CD8-positive, alpha-beta memory T cell (primary cell): ENCODE measurements at places on chromosomes 7 and 10. TPM values are rescaled to one million over a fixed set of nuclear protein-coding genes. Genes with fewer than 3 reads are reported as not detected.

The CUZD1 gene
- total RNA-seq = 1.8 TPM

DNA sequence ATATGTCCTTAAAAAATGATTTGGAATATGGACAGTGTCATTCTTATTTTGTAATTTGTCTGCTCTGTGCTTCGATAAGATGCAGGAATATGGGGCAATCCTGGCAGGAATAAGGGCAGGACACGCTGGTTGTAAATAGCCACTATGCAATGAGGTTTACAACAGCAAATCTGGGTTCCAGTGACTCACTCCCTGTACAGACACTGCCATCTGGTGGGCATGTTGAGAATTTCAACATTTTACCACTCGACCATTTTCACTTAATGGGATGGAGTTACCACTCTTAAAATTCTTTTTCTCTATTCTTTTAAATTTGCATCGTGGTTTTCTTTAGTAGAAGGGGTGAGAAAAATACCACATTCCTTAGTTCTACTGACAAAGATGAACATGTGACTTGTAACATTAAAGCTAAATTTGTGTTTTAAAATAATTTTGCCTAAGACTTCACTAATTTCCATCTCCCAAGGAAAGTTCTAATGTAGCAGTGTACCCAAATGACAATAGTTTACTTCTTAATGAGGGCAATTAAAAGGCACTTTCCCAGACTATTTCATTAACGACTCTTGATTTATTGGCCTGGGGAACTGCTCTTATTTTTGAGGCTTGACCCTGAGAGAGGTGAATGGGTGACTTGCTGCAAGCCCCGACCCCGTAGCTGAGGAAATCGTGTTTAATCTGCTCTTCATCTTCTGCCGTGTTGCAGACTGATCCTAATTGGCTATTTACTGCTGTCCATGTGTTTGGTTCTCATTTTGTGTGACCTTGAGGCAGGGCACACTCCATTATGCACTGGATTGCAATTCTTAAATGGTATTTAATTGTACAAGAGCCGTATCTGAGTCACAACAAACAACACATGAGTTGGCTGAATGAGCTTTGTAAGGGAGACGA lies 173.6 kb upstream of the IMMP2L start:
- no peak overlapping the region for H3K27ac ChIP-seq
- no peaks in the 10 kb centered on the region for H3K27me3 ChIP-seq
- peak; percentile 34 for DNase-seq
- H3K4me3 ChIP-seq = no peak overlapping the region

The CREB5 gene
- total RNA-seq = not detected

The GATA3 gene
- 53.3 TPM for total RNA-seq

DNA sequence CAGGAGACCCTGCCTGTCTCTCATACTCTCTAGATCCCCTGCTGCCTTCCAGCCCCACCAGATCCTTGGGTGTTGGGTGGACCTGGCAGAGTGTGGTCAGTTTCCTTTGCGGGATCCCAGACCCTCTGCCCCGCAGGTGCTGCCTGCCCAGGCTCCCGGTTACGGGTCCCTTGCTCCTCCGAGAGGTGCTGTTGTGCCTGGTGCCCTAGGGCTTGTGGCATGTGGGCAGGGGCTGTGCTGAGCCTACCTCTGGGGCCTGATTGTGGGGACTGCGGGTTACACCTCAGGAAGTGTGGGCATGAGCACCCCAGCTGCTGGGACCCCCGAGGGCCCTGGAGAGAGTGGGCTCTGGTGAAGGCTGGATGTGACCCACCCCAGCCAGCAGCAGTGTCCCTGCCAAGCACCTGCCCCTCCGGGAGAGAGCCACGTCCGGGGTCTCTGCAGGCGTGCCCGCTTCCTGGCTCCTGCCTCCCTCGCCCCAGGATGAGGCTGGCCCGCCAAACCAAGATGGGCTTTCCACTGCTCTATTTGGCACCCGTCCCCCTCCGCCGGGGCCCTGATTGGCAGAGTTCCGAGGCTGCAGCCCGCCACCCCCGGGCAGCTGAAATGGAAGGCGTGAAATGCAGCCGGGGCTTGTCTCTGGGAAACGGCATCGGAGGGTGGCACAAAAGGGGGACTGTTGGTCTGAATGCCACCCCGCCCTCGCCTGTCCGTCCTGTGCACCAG lies 17.0 kb downstream of the CLIP2 start:
- DNase-seq = no peak
- no peak overlapping the region for H3K4me3 ChIP-seq
- H3K36me3 ChIP-seq = no peaks in the 10 kb centered on the region
- no peaks in the 10 kb centered on the region for H3K27me3 ChIP-seq
- H3K4me1 ChIP-seq = peaks cover 13% of the 10 kb centered on the region
- no peak overlapping the region for H3K27ac ChIP-seq

The SMIM30 gene
- total RNA-seq = 52.4 TPM

DNA sequence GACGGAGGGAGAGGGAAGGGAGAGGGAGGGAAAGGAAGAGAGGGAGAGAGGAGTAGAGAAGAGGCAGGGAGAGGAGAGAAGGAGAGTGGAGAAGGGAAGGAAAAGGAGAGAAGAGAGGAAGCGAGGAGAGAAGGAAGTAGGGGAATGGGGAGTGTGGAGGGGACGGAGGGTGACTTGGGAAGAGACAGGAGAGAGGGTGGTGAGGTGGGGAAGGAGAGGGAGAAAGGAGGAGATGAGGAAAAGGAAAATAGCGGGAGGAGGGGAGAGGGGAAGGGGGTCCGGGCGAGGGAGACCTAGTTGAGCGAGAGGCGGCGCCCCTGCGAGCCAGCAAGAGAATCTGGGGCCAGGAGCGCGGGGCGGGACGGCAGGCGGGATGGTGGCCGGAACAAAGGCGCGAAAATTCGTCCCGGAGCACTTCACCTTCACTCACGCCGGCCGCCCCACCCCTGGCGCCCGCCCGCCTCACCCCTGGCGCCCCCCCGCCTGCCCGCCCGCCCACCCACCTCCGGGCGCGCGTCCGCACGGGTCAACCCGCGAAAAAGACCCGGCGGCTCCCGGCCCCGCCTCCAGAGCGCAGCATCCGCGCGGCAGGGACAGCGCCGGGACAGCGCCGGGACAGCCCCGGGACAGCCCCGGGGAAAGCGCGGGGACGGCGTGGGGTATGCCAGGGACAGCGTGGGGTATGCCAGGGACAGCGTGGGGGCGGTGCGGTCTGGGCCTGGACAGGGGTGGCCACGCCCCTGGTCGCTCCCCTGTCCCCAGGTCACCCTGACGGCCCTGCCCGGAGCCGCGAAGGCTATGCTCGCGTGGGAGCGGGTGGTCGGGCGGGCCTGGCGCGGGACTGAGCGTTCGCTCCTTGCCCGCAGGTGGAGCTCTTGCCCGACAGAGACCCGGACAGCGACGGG lies 4.2 kb downstream of the VSTM2A start:
- H3K27ac ChIP-seq = no peak overlapping the region
- H3K36me3 ChIP-seq = no peaks in the 10 kb centered on the region
- no peak overlapping the region for H3K4me3 ChIP-seq

DNA sequence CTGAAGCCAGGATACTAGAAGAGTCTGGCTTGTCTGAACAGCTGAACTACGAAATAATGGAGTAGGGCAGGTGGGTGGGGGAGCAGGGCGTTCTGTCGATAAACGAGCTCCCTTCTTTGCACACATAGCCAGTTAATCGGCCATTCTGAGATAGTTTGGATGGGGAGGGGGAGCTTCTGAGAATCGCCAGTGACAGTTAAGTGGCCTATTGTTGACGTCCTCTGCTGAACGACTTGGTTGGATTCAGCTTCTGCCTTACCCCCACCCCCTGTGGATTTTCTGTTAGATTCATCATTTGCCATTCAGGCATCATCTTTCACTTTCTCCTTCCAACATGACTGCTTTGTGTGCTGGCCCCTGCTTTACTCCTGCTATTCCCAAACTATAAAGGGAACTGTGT lies 520 bp downstream of the CPA5 start:
- DNase-seq = no peak
- H3K4me1 ChIP-seq = no peaks in the 10 kb centered on the region
- no peaks in the 10 kb centered on the region for H3K27me3 ChIP-seq
- no peak overlapping the region for H3K27ac ChIP-seq
- H3K4me3 ChIP-seq = no peak overlapping the region

DNA sequence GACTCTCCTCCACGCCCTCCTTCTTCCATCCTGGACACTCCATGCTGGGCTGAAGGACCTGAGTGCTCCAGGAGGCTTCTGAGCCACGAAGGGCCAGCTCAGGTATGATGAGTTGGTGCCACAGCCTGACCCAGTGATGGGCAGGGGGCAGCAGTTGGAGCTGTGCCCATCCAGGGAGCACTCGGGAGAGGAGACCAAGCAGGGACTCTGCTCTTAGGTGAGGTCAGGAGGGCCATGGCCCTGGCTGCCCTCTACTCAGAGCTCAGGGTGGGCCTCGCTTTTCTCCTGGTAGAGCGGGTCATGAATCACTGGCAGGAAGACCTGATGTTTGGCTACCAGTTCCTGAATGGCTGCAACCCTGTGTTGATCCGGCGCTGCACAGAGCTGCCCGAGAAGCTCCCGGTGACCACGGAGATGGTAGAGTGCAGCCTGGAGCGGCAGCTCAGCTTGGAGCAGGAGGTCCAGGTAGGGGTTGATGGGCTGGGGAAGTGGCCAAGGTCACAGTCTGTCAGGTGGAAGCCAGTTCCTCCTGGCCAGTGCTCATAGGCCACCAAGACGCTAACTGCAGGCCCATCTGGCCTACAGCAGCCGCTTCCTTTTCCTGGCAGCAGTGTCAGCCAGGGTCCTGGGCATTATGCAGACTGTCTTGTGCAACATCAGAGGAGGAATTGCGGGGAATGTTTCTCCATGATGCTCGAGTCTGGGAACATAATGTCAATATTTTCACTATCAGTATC lies 50.8 kb downstream of the ALOX5 start:
- H3K4me3 ChIP-seq = no peak overlapping the region
- H3K36me3 ChIP-seq = no peaks in the 10 kb centered on the region
- H3K4me1 ChIP-seq = peaks cover 44% of the 10 kb centered on the region
- no peaks in the 10 kb centered on the region for H3K27me3 ChIP-seq
- DNase-seq = no peak

DNA sequence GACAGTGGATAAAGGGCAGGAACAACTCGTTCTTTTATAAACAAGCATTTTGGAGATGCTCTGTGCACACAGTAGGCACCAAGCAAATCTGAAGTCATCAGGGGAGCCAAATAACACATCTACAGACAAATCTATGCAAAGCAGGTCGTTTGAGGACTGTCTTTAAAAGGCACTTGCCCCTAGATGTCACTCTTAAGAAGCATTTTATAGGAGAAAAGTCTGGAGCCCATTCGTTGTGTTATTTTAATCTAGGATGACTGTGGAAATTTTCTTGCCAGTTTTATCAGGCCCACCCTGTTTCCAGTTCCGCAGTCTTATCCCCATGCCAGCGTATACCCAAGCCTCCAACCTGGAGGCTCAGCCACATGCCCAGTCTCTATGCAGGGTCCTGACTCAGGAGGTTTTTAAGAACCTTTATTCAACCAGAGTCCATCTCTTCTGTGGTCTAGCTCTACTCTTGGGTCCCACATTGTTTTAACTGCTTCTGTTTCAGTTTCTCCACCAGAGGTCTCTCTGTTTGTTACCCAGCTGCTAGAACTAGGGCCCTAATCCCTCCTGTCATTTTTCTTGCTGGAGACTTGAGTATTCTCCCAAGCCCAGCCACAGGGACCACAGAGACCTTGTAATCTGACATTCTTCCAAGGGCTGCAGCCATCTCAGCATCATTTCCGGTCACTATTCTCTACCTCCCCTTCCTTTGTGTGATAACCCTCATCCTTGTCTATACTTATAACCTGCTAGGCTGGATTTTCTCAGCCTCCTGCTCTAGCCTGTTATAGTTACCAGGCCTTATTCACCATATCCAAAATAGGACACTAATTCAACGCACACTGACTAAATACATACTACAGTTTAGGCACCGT lies 26.7 kb downstream of the PIK3CG start:
- no peak overlapping the region for H3K4me3 ChIP-seq
- H3K36me3 ChIP-seq = peaks cover 53% of the 10 kb centered on the region
- no peaks in the 10 kb centered on the region for H3K4me1 ChIP-seq
- H3K27me3 ChIP-seq = no peaks in the 10 kb centered on the region
- DNase-seq = no peak

GRCh38 chr7:103474956-103475355 lies 28.9 kb upstream of the SLC26A5 start:
- no peaks in the 10 kb centered on the region for H3K36me3 ChIP-seq
- H3K27me3 ChIP-seq = no peaks in the 10 kb centered on the region
- no peak for DNase-seq
- no peaks in the 10 kb centered on the region for H3K4me1 ChIP-seq
- H3K4me3 ChIP-seq = no peak overlapping the region

The GRK5 gene
- total RNA-seq = 13.8 TPM

DNA sequence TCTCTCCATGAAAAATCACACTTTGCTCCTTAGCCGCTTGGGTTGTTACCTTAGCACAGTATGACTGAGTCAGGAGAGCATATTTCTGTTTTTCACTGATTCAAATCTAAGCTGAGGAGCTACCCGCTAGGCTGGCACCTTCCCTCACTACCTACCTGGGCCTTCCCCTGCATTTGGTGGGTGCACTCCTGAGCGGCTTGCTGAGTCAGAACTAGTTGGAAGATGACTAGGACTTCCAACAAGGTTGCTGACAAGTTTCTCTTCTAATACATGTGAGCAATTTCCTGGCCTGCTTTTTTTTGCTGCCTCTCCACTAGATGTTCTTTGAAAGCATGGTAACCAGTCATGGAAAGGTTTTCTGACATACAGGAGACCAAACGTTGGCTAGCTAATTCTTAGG lies 43.8 kb upstream of the SEC61G start:
- H3K36me3 ChIP-seq = no peaks in the 10 kb centered on the region
- no peaks in the 10 kb centered on the region for H3K4me1 ChIP-seq
- no peaks in the 10 kb centered on the region for H3K27me3 ChIP-seq
- H3K4me3 ChIP-seq = no peak overlapping the region
- H3K27ac ChIP-seq = no peak overlapping the region
- no peak for DNase-seq

DNA sequence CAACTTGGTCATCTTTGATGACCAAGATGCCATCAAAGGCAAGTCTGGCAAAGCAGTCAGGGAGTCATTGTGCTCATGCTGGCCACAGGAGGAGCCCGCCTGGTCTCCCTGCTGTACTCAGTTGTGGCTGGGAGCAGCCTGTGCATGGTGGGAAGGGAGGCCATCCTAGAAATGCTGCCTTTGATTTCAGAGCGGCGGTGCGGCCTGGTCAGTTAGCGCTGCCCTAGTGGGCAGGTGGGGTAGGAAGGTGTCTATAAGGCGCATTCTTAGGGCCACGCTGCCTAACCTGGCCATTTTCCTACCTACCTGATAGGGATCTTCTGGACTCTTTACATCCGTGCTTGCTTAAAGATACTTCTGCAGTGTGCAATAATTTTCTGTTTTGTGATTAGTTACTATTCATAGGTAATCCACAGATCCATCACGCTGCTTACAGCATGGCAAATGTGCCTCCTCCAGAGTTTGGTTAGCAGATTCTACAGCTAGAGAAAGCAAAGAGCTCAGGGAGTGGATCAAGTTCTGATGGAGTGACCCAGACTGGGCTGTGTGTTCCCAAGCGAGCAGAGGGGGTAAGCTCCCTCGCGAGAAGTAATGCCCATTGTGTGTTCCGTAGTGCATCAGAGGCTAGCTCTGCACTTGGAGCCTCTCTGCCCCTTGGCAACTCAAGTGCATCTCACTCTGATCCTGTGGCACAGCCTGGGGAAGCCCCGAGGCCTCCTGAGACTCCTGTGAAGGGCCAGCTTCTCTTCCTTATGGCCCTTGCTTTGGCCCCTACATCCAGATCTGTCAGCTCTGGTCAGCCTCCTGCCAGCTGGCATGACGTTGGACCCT lies 970.1 kb upstream of the ZNF722 start:
- no peaks in the 10 kb centered on the region for H3K27me3 ChIP-seq
- H3K27ac ChIP-seq = no peak overlapping the region
- no peaks in the 10 kb centered on the region for H3K4me1 ChIP-seq
- no peak overlapping the region for H3K4me3 ChIP-seq
- DNase-seq = no peak
